Right renal pelvis (tissue), 4 donors: ENCODE measurements at places on chromosomes 2 and 18. TPM values are rescaled to one million over a fixed set of nuclear protein-coding genes. Genes with fewer than 3 reads are reported as not detected.

DNA sequence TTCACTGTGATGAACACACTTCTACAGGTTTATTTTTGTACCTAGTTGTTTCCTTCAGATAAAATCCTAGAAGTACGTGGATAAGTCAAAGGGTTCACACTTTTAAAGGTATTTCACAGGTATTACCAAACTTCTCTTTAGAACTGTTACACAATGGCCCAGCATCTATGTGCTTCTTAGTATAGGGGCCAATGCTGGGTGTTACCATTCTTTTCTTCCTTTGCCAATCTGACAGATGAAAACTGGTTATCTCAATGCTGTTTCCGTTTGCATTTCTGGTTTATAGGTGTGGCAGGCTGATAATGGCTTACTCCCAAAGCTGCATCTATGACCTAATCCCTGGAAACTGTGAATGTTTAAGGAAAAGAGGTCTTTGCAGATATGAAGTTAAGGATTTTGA is 2.8 kb upstream of the TCF7L1 start:
- DNase-seq = no peak

DNA sequence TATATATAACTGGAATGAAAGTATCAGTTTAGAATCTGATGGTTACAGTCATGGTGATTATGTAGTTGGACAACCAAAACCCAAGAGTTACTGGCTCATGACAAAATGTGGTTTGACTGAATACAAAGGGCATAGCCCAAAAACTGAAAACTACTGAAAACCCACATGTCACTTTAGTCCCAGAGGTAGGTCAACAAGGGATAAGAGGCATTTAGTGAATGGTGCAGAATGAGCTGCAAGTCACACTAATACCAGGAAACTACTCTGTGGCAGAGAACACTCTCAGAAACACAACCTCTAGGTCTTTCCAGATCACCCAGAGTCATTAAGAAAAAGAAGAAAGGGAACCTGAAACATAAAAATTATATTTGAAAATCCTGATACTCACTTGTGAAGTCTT is 154.5 kb downstream of the AGPS start:
- no peak for DNase-seq

DNA sequence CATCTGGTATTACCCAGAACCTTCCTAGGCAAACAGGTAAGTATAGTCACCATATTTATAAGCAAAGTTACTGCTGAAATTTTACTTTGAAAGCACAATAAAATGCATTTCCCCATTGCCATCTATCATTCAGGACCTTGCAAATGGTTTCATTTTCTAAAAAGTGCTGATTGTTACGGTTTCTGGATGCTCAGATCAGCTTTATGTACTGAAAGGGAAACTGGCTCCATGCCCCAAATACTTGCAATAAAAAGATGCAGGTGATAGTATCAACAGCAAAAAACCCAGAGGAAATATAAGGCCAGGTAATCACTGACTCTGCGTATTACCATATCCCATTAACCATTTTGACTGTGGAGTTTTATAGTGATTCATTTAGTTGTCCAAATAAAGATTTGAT is 1150.7 kb upstream of the CRIM1 start:
- DNase-seq = no peak

TBC1D8 gene
- polyA plus RNA-seq = 29.5 TPM

BCL2L11 gene
- polyA plus RNA-seq = 19.2 TPM

DNA sequence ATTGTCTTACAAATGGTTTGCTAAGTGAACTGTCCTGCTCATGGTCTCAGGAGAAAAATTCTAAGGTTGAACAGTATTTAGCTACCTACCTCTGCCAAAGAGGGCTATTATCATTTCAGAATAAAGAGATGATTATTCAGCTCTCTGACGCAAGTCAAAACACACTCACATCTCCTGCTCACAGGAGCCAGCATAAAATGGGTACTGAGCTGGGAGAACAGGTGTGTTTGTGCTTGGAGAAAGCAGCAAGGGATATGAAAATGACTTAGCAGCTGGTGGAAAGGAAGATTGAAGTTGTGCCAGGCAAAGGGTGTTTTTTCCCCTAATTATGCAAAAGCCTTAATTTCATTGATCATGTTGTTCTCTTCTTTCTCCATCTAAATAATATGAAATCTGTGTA is 47.3 kb upstream of the TANK start:
- no peak for DNase-seq

DNA sequence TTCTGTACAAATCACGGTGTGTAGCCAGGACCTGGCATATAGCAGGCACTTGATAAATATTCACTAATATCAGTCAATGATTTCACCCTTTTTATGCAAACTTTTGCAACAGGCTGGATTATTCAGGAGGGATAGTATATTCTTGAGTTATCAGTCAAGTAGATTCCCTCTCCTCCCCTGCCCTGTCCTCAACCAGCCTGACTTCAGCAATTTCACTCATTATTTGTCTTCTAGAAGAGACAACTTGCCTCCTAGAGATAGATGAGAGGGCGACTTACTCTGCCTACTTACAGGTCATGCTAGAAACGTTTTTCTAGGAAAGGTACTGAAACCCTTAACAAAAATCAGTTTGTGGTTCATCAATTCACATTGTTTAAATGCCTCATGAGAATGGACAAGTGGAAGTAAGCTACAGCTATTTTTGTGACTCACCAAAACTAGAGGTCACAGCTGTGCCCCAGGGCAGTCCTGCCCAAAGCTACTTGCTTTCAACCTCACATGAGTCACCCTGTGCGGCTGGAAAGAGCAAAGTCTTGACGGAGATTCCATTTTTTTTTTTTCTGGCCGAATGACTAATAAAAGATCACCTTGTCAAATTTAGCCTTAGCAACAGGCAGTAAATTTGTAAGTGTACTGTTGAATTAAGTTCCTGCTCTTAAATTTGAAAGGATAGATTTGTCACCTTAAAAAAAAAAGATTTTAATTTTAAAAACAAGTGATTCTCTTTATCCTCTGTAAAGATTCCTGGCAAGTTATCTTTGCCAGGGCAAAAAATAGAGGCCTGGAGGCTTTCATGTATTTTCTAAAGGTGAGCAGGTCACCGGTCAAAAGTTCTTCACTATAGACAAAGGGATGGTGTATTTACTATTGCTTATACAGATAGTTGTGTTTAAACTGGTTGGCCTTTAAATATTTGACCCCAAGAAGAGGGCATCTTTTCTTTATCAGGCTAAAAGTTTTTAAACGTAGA is 109.0 kb upstream of the SLC35G4 start:
- DNase-seq = no peak

- DNase-seq = no peak
Measured at GRCh38 chr2:100730290-100730868, 89.6 kb upstream of the NPAS2 start.

GRCh38 chr2:8089596-8089995 is 592.3 kb upstream of the ID2 start:
- no peak for DNase-seq

DNA sequence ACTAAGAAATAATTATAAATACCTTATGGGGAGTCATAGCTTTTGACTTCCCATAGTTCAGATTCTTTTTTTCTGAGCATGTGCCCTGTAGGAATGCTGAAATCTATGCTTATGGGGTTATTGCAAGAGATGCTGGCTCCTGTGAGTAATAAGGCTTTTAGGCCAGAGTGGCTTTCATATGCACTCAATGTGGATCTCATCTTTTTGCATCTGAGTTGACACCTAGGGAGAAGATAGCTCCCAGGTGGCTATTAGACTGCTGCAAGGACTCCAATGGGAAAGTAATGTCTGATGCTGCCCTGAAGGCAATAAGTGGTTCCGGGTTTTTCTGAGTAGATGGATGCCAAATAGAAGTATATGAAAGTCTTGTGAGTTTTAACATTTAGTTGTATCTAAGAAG is 21.0 kb downstream of the DNAH6 start:
- no peak for DNase-seq

REG1A gene
- not detected for polyA plus RNA-seq

DNA sequence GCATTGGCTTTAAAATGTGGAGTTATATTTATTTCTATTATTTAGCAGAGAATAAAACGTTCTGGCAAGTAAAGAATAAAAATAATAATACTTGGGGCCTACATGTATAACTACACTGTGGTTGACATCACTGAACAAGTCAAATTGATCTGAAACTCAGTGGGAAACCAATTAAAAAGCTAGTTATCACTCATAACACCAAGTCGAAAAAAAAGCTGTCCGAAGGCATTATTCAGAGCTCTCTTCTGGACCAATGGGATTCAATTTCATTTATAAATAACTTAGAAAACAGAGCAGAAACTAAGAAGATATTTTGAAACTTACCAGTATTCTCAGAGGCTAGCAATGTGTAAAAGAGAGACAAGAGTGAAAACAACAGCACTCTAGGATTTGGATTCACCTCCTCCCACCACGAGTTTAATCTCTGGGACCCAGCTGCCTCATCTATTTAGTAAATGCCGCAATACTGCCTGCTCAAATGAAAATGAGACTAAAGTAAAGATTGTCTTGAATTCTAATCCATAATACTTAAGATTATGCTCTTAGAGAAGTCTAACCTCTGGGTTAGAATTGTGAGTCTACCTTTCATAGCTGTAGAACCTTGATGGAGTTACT is 128.4 kb downstream of the NBAS start:
- no peak for DNase-seq

GRCh38 chr2:56008661-56009431 is 85.3 kb upstream of the EFEMP1 start:
- peak; percentile 81 for DNase-seq

DNA sequence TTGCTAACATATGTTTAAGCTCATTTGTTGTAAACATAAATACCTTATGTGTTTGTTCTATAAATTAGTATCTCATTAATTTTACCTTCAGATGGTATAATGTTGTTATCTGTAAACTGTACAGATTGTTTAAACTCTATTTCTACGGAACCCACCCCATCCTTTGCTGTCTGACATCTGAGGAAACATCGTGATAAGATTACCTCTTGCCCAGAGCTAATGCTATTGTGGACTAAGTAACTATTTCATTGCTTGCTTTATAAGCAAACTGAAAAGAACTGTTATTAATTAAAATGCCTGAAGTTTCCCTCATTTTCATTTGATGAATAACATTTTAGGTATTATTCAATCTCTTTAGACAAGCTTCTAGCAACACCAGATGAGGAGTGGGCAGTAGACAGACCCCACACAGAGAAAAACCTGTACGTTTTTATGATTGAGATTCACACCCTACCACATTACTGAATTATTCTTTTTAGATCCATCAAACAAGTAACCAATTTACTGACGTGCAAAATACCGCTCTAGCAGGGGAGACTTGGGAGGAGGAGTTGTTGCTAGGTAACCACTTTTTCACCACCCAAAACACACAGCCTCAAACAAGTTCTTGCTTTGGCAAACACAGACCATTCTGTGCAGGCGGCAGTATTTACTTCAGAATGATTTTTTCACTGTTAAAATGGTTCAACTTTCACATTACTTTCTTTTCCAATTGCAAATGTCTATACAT is 1.9 kb upstream of the SYT4 start:
- DNase-seq = no peak

EMX1 gene
- polyA plus RNA-seq = 48.0 TPM

DNA sequence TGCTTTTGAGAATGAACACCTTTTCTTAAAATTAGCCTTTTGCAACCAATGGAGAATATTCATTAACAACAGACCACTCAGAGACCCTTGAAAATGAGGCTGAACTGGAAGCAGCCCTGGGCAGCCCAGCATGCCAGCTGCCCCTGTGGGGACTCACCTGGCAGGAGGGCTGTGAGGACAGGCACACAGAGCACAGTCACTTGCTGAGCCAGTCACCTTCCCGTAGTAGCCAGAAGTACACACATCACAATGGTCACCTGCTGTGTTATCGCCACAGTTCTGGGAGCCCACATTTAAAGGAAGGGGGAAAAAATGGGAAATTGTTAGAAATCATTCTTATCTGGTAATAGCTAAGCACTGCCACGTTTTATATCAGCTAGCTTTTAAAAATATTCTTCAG is 115.5 kb downstream of the LAMA1 start:
- no peak for DNase-seq

DNA sequence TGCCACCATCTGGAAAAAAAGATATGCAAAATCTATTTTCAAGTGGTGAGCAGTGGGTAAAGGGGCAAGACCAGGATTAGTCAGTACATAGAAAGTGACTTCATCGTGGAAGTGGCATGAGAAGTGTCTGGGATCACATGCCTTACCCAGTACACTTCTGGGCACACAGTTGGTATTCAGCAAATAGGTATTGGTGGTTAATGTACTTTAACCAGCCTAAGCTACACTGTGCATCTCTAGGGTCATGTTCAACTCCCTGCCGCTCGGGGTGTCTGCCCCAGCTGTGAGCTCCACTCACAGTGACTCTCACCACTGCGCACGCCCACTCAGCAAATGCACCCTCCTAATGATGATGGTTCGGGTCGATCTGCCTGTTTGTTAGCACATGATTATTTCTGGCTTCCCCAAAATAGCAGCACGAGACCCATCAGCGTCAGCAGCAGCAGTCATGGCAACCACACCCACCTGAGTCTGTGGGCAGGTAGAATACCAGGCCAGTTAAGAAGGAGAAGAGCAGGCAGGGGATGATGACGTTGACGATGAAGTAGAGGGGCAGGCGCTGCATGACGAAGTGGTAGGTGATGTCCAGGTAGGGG is 11.1 kb downstream of the CHRNA1 start:
- DNase-seq = no peak

SP140L gene
- polyA plus RNA-seq = 8.2 TPM
